Neuronal stem cell (in vitro differentiated cells): ENCODE measurements at places on chromosomes 2 and 18.

GRCh38 chr2:1381644-1382043 lies 31.6 kb upstream of the TPO start:
- H3K27me3 ChIP-seq: no peaks in the 10 kb centered on the region
- H3K4me3 ChIP-seq: no peak overlapping the region

DNA sequence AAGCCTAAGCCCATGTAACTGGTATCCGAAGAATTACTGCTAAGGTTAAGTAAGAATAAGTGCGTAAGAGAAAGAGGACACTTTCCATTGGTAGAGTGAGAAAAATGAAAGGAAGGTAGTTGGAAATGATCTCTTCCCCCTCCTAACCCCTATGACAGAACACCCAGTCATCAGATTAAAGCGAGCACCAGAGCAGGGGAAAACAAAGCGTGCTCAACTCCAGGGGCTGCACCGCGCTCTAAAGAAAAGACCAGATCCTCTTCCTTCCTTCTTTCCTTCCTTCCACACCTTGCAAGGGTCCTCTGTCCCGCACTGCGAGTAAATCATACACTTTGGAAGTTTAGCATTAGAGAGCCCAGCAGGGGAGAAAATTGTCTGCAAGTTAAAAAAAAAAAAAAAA lies 971 bp upstream of the CDH7 start:
- no peaks in the 10 kb centered on the region for H3K36me3 ChIP-seq
- H3K4me3 ChIP-seq: peak overlapping the region; percentile 71
- peak; percentile 3 for DNase-seq
- no peak overlapping the region for H3K27ac ChIP-seq

- no peaks in the 10 kb centered on the region for H3K36me3 ChIP-seq
- no peak overlapping the region for H3K4me3 ChIP-seq
- no peaks in the 10 kb centered on the region for H3K27me3 ChIP-seq
- H3K4me1 ChIP-seq: peaks cover 7% of the 10 kb centered on the region
- DNase-seq: no peak
These were observed 8.9 kb upstream of the LTBP1 start for GRCh38 chr2:32937602-32938448.

DNA sequence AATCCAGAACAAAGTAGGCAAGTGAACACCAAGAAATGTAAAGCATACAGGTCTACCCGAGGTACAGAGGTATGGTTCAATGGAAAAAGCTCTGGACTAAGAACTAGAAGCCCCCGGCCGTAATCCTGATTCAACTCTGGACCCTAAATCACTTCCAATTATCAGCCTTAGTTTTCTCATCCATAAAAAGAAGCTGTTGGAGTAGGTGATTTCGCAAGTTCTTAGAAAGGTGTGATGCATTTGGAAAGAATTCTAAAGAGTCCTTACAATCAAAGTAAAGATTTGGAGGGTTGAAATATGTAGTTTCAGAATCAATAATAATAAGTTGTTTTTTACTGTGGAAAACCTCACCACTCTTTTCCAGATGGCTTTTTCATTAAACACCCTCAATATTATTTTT lies 622.1 kb upstream of the ID2 start:
- no peaks in the 10 kb centered on the region for H3K36me3 ChIP-seq
- H3K27ac ChIP-seq: no peak overlapping the region
- no peak overlapping the region for H3K4me3 ChIP-seq
- no peaks in the 10 kb centered on the region for H3K4me1 ChIP-seq
- H3K27me3 ChIP-seq: no peaks in the 10 kb centered on the region
- DNase-seq: no peak

GRCh38 chr2:16785149-16785548 lies 119.5 kb upstream of the CYRIA start:
- no peak overlapping the region for H3K27ac ChIP-seq
- H3K4me3 ChIP-seq: no peak overlapping the region
- H3K4me1 ChIP-seq: no peaks in the 10 kb centered on the region
- H3K27me3 ChIP-seq: no peaks in the 10 kb centered on the region
- no peak for DNase-seq
